ENCODE measurements at places on chromosomes 7 and 10.

- no peak for DNase-seq
Measured at GRCh38 chr7:10934292-10934691, 39.4 kb upstream of the PHF14 start.

DNA sequence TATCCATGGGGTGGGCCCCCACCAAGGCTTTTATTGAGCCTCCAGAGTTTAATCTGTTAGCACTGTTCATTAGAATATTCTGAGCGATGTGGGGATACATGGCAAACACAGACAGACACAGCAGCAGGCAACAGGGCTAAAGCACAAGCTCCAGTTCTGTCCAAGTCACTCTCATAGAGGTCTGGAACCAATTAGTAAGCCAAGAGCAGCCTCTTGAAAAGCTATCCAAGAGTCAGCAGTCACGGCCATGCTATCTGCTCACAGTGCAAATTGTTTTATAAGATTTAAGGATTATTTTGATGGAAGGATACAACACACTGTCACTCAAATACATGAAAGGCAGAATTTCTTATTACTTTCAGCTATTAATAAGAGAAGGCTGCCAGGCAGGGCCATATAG lies 86.4 kb upstream of the DGKB start:
- DNase-seq: no peak

DNA sequence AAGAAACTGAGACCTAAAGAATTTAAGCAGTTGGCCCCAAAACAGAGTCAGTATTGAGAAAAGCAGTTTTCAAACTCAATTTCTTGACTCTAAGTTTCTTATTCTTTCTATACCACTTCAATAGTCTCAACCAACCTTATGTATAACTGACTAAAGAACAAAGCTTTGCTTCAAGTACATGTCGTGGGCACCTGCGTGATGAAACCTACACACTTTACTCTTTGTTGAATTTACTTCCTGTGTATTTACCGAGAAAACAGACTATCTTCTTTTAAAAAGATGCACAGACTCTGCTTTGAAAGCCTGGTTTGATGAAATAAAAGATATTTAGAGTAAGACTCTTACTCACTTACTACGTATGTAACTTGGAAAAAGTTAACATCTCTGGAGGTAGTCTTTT lies 297.2 kb upstream of the CDC14C start:
- no peak for DNase-seq

GRCh38 chr7:50270531-50271018 lies 33.9 kb upstream of the IKZF1 start:
- no peak for DNase-seq

DNA sequence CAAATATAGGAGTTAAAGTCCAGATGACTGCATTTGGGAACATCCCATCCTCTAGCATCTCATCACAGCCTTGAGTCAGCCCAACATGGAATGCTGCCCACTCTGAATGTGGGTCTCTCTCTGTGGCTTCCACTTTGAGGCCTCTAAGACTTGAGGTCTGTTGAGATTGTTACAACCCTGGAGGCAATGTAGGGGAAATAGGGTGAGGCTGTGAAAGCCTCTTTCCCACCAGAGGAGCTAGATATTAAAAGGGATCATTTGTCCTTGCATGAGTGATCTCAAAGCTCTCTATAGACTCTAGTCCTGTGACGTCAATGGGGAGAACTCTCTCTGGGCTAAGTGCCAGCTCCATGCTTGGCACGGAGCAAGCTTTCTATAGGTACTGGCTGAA lies 6.4 kb upstream of the GOLGA7B start:
- no peak for DNase-seq

- DNase-seq: no peak
Measured at GRCh38 chr7:28126410-28127041, 54.1 kb downstream of the JAZF1 start.

DNA sequence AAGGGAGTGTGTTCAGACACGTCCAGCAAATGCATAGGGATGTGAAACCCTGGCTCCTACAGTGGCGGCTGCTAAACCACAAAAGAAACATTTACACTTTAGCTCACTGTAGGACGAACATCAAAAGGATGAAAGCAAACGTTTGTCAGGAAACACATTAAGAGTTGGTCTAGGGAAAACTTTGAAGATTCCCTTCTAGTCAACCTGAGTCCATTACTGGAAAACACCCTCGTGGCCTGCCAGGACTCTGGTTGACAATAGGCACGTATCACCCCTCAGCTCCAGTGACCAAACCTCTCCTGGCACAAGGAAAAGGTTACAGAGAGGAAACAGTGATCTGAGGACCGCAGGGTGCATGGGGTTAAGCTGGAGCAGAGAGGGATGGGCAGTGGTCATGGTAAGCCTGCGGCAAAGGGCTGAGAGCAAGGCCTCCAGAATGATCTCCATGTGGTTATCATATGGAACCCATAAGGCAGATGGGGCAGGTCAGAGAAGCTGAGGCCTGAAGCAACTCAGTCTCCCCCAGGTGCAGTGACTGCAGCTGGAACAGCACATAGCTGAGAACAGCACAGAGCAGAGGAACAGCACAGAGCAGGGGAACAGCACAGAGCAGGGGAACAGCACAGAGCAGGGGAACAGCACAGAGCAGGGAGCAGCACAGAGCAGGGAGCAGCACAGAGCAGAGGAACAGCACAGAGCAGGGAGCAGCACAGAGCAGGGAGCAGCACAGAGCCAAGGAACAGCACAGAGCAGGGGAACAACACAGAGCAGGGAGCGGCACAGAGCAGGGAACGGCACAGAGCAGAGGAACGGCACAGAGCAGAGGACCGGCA lies 49.9 kb downstream of the CHST15 start:
- no peak for DNase-seq

GRCh38 chr7:127532151-127532550 lies 53.2 kb downstream of the GCC1 start:
- no peak for DNase-seq

- no peak for DNase-seq
Measured at GRCh38 chr7:131218727-131219128, 108.9 kb upstream of the MKLN1 start.

DNA sequence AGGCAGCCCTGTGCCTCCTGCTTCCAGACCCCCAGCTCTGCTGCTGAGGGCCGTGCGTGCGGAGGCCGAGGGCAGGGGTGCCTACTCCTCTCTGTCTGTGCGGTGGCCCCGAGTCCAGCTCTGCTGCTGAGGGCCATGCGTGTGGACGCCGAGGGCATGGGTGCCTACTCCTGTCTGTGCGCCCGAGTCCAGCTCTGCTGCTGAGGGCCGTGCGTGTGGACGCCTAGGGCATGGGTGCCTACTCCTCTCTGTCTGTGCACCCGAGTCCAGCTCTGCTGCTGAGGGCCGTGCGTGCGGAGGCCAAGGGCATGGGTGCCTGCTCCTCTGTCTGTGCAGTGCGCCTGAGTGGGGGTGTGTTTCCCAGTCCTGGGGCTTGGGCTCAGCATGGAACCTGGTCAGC lies 142.7 kb downstream of the ZMYND11 start:
- no peak for DNase-seq

DNA sequence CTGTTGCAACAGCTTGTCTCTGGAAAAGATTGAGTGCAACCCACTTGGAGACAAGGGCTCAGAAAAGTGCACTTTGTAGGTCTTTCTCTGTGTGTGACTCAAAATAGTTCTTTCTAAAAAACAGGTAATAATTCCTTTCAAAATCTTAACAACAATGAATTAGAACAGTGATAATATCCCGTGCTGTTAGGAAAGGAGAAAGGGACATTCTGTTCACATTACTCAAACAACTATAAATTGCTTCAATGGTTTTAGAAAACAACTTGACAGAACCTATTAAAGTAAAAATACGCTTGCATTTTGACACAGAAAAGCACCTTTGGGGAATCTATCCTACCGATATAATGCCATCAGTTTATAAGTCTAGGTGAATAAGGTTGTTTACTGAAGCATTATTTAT lies 468.1 kb upstream of the DPP6 start:
- no peak for DNase-seq

- no peak for DNase-seq
Measured at GRCh38 chr7:17407229-17407628, 108.8 kb downstream of the AHR start.

- DNase-seq: no peak
Measured at GRCh38 chr10:48332166-48332870, 25.8 kb downstream of the MAPK8 start.

DNA sequence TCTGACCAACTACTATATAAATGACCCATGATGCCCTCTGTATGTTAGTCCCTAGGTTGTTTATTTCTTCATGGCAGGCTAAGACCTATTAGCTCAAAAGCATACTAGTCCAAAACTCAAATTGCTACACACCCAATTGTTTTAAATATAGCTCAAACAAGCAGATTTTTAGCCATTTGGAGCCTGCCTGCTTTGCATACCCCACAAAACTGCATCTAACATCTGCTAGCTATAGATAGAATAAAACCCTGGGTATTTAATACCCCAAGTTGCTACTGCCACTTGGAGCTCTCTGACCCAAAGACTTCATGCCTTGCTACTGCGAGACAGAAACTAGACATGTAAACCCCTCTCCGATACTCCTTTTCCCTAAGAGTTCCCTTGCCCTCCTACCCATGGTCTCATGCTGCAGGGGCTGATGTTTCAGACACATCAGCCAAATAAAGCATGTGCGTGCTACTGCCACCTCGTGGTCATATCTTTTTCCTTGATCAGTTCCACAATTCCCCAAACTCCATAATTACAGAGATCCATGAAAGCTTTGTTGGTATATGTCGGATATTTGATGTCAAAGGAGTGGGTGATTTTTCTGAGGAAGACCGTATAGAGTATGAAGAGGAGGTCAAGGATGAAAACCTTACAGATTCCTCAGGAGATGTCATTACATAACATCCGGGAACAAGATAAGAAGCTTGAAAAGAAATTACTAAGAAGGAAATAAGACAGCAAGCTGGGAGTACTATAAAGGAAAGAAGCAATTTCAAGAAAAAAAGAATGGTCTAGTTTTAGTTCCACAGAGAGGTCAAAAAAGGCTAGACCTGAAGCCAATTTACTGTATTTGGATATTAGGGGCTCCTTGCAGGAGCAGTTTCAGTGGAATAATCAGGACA lies 386.6 kb downstream of the SH2D4B start:
- no peak for DNase-seq

- no peak for DNase-seq
Measured at GRCh38 chr10:94607111-94607510, 61.5 kb downstream of the HELLS start.

DNA sequence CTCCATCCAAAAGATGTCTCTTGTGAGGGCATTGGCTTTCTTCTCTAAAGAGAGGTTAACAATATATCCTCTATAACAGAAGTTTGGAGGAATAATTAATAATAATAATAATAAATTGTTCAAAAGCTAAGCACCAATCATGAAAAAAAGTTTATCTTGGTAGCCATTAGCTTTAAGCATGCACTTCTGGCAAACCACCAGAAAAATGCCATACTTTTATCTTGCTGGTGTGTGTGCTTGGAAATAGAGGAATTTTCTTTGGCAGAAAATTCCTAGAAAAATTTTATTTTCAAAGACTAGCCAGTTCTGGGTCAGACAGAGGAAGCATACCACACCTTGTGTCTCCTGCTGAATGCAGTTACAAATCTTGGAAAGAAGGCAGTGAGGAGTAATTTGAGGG lies 52.5 kb upstream of the NPY start:
- DNase-seq: no peak

GRCh38 chr10:109992485-109992884 lies 15.3 kb upstream of the ADD3 start:
- no peak for DNase-seq

GRCh38 chr7:143050931-143051330 lies 1.2 kb upstream of the OR6V1 start:
- no peak for DNase-seq

DNA sequence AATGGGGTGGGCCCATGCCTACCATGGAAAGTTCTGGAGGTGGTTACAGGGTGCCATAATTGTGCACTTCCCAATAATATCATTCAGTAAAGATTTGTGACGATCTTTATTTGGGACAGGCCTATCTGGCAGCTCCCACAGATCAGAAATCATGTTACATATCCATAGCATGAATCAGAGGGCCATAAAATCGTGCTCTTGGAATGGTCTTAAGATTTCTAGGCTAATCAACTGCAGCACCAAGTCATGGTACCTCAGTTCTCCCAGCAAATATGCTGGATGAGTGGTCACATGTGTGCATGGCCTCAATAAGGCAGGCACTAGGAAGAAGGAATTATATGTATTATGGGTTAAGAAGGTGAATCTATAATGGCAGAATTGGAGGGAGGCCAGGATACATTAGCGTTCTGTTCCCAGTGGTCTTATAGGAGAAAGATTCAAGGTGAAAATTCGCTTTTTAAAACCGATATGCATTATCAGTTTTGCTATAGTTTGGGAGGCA lies 134.7 kb downstream of the NRP1 start:
- no peak for DNase-seq

- no peak for DNase-seq
Measured at GRCh38 chr7:101169110-101169837, 3.9 kb upstream of the VGF start.

DNA sequence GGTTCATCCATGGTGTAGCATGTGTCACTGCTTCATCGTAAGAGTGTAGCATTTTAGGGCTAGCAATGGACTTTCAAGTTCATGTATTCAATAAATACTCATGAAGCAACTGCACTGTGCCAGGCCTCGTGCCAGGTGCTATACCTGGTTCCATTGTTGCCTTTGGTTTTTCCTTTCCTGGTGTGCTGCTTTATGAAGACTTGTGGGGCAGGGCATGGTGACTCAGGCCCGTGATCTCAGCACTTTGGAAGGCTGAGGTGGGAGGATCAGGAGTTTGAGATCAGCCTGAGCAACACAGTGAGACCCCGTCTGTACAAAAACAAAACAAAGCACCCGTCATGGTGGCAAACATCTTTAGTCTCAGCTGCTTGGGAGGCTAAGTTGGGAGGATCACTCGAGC lies 2.2 kb upstream of the CPA4 start:
- no peak for DNase-seq

DNA sequence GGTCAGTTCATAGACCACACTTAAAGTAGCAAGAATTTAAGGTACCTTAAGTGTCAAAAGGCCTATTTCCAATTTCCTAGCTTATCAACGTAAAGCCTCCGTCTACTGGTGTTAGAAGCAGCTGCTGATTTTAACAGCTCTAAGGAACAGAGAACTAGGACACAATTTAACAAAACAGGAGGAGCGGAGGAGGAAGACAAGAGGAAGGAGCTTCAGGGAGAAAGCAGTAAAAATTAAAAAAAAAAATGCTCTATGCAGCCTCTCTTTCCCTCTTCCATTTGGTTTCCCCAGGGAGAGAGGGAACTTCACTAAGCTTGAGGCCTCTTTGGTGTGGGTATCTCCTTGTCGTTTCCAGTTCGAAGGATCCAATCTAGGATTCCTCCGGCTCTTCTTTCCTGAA lies 22.7 kb downstream of the ARHGAP21 start:
- DNase-seq: no peak

GRCh38 chr10:110576220-110576619 lies 8.7 kb downstream of the SMC3 start:
- no peak for DNase-seq

DNA sequence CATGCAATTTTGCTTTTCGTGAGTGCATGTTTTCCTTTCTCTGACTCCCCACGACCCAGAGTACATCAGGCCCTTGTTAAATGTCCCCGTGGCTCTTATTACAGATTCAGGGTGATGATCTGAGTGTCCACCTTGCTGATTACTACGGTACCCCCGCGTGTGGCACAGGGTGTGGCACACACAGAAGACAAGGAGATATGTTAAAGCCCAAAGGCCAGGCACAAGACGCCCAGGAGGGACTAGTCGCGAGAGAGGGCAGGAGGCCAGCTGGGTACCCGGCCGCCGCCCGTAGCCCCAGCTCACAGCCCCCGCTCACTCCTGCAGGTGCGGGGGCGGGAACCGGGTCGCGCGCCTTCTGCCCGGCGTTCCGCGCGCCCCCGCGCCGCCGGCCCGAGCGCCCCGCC lies 281 bp upstream of the EXOC6 start:
- no peak for DNase-seq
